ENCODE measurements at places on chromosomes 7 and 10. TPM values are rescaled to one million over a fixed set of nuclear protein-coding genes. Genes with fewer than 3 reads are reported as not detected.

Gene GIMAP7
- not detected for total RNA-seq

Gene COBL
- not detected for total RNA-seq

Gene UNC5B
- total RNA-seq = 36.1 TPM

Gene PPP1R3C
- total RNA-seq = 139 TPM

Gene POLL
- total RNA-seq = 17.5 TPM

Gene PTPRZ1
- total RNA-seq = 0.16 TPM

Gene MET
- 33.5 TPM for total RNA-seq

Gene CYP26C1
- 0.16 TPM for total RNA-seq

Gene TMEM72
- not detected for total RNA-seq

Gene CNTNAP2
- total RNA-seq = 0.65 TPM

Gene KDM7A
- 4.4 TPM for total RNA-seq

Gene VWC2
- not detected for total RNA-seq

Gene ATP6V1F
- total RNA-seq = 52.1 TPM

Gene HOGA1
- 1.5 TPM for total RNA-seq

Gene ARMC3
- not detected for total RNA-seq

Gene CNPY1
- not detected for total RNA-seq

Gene SYNPO2L
- total RNA-seq = not detected

Gene TLX1
- not detected for total RNA-seq

Gene NPC1L1
- not detected for total RNA-seq

Gene OR13A1
- not detected for total RNA-seq

Gene AZGP1
- total RNA-seq = not detected

Gene SAP25
- total RNA-seq = not detected

Gene CLEC5A
- total RNA-seq = not detected

Gene NPTX2
- 9.6 TPM for total RNA-seq

Gene CFAP43
- 0.36 TPM for total RNA-seq

Gene CCDC3
- 0.36 TPM for total RNA-seq

Gene MAGI2
- 13.8 TPM for total RNA-seq

Gene CCDC136
- total RNA-seq = 3.8 TPM

Gene C1GALT1
- total RNA-seq = 47.5 TPM

Gene ZNF394
- 48.3 TPM for total RNA-seq

Gene EEPD1
- total RNA-seq = 7.9 TPM

Gene SHH
- total RNA-seq = not detected

Gene C10orf105
- total RNA-seq = 1.2 TPM

Gene ZNF680
- 6.2 TPM for total RNA-seq

Gene ZNF212
- total RNA-seq = 8.7 TPM

Gene TAC1
- total RNA-seq = not detected

Gene FRAT1
- 1.9 TPM for total RNA-seq

Gene TMEM270
- total RNA-seq = not detected

Gene SLC29A3
- total RNA-seq = 3.2 TPM

Gene CSGALNACT2
- 26.8 TPM for total RNA-seq

Gene FBXL13
- 0.73 TPM for total RNA-seq

Gene NKX6-2
- not detected for total RNA-seq

Gene APBB1IP
- 5.2 TPM for total RNA-seq

Gene HACD1
- total RNA-seq = 43.2 TPM

Gene PRPF18
- 24.8 TPM for total RNA-seq

Gene ASB4
- 0.16 TPM for total RNA-seq

Gene SPAM1
- total RNA-seq = not detected

All from hair follicle dermal papilla cell (primary cell).